ENCODE measurements at places on chromosomes 2 and 18. TPM values are rescaled to one million over a fixed set of nuclear protein-coding genes. Genes with fewer than 3 reads are reported as not detected.

The SLC5A7 gene
- total RNA-seq, result not detected

DNA sequence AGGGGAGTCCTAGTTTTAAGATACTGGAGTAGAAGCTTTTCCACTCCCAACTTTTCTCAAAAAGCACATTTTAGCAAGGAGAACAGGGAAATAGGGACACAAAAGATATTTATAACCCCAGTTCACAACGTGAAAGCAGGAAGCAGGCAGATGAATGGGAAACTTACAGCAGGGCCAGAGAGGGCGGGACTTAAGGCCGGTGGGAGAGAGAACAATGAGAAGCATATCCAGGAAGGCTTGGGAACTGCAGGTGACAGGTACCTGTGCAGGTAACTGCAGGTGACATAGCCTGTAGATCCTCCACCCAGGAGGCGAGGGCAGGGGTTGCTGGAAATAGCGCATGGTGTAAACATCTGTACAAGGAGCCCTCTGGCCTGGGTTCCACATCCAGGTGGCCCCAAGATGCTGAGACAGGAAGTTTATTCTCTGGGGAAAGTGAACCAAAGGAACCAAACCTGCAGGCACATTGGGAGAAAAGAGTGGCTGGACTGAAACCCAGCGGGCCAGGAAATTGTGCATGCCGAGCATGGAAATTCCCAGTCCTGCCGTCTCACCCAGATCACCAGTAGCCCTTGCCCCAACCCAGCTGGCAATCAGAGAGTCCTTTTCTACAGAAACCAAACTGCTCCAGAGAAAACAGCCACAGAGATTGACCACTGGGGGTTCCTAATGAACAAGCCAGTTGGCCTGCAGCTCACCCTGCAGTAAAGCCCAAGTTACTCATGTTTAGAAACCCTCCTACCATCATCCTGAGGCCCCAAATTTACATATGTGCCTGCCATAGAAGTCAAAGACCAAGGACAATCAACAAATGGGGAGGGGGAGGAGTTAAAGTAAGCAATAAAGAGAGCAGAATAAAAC lies 24.3 kb upstream of the COL6A3 start:
- DNase-seq, result no peak

DNA sequence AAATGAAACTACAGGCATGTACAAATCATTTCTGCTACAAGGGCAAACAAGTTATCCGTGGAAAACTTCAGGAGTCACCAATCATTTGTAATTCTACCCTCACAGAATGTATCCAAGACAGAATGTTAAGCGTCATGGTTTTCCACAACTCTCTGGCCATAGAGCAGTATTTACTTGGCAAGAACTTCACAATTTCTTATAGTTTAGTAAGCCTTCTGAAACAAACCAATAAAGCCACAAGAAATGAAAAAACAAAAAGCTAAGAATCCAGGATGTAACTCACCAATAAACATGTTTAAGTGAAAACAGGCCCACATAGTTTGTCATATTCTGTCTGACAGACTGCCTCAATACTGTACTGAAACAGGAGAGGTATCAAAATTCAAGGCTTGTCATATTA lies 70.3 kb downstream of the LNPK start:
- DNase-seq, result no peak

- DNase-seq, result no peak
Observed at GRCh38 chr2:190343089-190343535, 277 bp upstream of the INPP1 start.

DNA sequence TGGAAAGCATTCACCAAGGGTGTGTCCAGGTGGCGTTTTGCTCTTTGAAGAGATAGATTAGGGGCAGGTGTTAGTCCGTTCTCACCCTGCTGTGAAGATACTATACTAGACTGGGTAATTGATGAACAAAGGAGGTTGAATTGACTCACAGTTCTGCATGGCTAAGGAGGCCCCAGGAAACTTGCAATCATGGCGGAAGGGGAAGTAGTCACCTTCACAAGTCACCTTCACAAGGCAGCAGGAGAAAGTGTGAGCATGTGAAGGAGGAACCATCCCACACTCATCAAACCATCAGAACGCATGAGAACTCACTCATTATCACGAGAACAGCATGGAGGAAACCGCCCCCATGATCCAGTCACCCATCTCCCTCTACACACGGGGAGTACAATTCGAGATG lies 135.7 kb upstream of the NFATC1 start:
- no peak for DNase-seq

Data from naive thymus-derived CD4-positive, alpha-beta T cell (primary cell).